ENCODE measurements at places on chromosomes 2 and 18.

DNA sequence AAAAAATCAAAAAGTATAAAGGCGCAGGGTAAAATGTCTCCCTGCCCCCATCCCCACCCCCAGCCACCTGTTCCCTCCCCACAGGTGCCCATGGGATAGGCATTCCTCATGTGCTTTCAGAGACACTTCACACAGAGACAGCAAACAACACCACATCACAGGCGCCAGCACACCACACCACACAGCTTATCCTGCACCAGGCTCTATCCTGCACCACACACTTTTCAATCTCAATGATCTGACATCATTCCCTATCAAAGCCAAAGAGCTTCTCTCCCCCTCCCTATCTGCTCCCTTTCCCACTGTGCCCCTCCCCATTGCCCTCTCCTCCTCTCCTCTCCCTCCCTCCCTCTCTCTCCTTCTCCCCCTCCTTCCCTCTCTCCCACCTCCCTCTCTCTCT, 15.5 kb downstream of the FAM178B start:
- DNase-seq, result no peak

GRCh38 chr18:79403723-79404566, 8.2 kb downstream of the NFATC1 start:
- DNase-seq, result no peak

- DNase-seq, result no peak
Observed at GRCh38 chr2:48601349-48601748, 16.3 kb upstream of the GTF2A1L start.

- no peak for DNase-seq
Observed at GRCh38 chr2:27182346-27182745, 29.5 kb upstream of the ATRAID start.

DNA sequence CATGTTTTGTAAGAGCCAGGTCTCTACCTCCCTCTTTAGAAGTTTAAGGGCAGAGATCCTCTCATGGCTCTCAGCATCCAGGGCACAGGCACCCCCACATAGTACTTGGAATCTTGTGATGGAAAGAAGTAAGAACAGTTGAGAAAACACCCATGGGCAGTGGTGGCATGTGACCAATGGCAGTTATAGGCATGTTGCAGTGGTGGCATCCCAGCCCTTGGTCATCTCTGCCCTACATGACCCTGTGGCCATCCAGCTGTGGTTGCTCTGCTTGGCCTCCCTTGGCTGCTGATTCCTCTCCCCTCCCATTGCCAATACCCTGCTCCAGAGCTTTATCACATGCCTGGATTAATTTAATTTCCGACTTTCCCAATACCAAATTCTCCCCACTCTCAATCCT, 13.3 kb upstream of the MSH2 start:
- DNase-seq, result no peak

DNA sequence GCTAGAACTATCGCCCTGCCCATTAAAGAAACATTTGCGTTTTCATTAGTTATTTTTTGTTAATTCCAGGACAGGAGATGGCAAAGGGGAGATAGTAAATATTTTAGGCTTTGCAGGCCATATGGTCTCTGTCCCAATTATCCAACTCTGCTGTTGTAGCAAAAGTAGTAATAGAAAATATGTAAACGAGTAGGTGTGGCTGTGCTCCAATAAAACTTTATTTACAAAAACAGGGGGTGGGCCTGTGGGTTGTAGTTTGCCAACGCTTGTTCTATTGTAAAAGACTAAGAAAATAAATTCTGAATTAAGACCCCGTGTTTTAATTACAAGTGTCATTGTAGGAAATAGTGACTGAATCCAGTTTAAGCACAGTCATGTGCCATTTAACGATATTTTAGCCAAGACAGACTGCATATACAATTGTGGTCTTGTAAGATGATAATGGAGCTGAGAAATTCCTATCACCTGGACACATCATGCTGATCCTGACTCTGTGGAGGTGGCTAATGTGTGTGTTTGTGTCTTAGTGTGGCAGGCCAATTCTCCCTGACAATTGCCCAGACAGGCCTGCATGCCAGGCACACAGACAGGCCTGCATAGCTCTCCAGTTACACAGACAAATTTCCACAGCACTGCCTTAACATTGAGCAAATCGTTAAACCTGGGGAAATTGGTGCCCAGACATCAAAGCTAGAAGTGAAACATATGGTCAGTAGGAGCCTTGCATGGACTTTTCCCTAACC, 76.4 kb downstream of the SKA1 start:
- DNase-seq, result no peak

DNA sequence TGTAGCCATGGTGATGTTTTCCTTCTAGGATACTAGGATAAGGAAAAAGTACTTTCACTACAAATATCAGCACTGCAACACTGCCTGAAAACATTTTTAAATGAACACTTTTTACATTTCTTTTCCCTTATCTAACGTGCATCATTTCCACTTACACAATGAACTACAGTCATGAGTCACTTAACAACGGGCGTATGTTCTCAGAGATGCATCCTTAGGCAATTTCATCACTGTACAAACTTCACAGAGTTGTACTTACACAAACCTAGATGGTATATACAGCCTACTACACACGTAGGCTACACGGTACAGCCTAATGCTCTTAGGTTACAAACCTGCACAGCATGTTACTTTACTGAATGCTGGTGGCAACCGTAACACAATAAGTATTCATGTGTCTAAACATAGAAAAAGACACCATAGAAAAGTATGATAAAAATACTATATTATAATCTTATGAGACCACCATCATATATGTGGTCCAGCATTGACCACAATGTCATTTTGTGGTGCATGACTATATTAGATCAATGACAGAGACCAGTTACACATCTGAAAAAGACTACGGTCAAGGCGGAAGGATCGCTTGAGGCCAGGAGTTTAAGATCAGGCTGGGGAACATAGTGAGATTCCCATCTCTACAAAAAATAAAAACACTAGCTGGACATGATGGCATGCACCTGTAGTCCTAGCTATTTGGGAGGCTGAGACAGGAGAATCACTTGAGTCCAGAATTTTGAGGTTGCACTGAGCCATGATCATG, 39.8 kb downstream of the WDR33 start:
- DNase-seq, result no peak

GRCh38 chr18:65175681-65176080, 575.1 kb upstream of the CDH7 start:
- DNase-seq, result no peak

DNA sequence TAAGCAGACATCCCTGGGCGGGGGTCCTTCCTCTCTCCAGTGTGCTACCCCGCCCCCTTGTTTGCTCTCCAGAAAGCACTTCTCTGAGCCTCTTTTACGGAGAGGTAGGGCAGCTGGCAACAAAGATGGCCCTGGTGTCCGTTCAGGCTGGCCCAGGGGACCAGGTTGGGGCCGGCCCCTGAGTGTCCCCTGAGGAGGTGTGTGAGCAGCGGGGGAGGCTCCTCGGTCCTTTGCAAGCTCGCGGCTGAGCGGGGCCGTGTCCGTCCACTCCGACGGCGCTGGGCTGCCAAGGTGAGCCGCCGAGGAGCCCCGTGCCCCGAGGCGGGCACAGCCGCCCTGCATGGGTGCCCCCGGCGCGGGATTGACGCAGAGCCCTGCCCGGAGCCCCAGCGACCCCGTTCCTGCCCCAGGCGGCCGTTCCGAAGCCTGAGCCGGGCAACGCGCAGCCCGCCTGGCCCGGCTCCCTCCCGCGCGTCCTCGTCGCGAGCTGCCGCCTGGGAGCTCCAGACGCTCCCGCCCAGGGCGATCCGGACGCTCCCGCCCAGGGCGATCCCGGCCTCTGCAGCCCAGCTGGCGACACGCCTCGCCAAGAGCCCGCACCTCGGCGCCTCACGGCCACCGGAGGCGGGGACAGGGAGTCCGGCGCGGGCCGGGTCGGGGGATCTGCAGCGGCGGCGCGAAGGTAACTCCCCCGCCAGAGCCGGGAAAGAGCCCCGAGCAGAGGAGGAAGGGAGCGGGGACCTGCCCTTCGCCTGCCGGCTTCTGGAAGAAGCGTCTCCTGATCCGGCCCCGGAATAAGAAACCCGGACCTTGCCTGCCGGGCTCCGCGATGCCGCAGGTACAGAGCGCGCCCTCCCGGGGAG, at the start of gene PROKR1:
Gene PROKR1, plus strand, starts transcription at position 569 of the 863 bp plus-strand sequence. CDS start 2,243 bp downstream, outside the sequence.
- no peak for DNase-seq

- no peak for DNase-seq
Observed at GRCh38 chr2:24054366-24055010, 4.9 kb downstream of the FKBP1B start.

GRCh38 chr18:13382366-13382953, 163.9 kb downstream of the LDLRAD4 start:
- no peak for DNase-seq

GRCh38 chr18:59691996-59692395, 5.2 kb downstream of the CCBE1 start:
- DNase-seq, result no peak

DNA sequence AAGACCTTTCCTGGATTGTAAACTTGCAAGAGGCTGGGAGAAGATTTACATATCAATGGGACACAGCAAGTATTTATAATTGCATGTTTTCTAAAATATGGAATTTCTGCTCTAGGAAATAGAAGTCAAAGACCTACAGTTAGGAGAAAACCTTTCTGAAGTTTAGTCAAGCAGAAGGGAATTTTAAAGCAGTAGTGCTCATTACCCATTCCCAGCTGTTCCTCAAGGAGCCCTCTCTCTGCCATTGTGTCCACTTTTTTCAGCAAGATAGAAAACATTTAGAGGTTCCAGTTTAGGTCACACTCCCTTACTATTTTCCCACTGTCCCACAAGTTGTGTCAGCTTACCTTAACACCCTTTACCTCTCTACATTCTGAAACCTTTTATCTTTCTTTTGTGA, 584.0 kb upstream of the CHAC2 start:
- DNase-seq, result no peak

GRCh38 chr2:215431290-215431689, 4.6 kb downstream of the FN1 start:
- DNase-seq, result no peak

DNA sequence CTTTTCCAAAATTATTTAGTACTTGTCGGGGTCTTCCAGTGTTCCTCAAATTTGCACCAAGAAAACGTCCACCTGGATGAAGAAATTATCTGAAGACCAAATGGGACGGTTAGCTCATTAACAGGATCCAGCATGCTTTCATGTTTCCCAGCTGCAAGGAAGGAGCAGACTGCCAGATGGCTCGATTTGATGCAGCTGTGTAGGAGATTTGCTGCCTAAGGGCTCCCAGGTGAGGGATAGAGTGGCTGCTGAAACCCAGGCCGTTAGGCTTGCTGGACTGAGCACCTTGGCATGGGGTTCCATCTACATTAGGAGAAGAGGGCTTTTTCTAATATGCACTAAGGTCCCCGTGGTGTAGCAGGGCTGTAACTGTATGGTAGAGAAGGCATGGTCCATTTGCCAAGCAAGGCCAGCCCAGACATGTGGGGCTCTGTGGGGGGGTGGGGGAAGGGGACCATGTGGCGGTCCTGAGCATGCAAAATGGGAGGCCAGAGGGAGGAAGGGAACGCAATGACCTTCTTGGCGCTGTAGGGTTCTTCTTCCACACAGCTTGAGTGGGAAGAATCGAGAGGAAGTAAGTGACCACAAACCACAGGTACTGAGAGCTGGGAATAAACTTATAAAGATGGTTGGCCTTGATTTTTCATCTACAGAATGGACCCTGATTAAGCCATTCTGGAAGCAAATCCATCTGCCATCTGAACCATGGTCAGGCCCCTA, 144.0 kb downstream of the TMEM163 start:
- DNase-seq, result no peak

DNA sequence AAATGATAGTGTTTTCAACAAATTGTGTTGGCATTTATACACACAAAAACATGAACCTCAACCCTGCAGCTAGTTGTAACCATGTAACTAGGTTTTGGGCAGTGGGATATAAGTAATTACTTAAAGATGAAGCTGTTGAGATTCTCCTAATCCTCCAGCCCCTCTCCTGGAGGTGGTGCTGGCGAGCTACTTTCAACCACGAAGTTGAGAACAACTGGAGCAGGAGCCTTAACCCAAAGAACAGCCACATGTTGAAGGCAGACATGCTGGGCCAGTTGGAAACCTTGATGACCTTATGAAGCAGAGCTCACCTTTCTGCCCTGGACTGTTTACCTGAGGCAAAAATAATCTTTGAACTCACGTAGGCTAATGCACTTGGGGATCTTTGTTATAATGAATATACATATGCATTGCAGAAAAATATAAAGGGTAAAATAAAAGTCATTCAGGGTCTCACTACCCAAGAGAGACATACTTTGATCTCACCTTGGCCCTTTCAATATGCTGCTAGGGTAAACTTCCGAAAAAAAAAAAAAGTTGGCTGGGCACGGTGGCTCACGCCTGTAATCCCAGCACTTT, 89.6 kb upstream of the NPAS2 start:
- peak; percentile 13 for DNase-seq

- DNase-seq, result no peak
Observed at GRCh38 chr2:171814883-171815282, 79.2 kb downstream of the SLC25A12 start.

DNA sequence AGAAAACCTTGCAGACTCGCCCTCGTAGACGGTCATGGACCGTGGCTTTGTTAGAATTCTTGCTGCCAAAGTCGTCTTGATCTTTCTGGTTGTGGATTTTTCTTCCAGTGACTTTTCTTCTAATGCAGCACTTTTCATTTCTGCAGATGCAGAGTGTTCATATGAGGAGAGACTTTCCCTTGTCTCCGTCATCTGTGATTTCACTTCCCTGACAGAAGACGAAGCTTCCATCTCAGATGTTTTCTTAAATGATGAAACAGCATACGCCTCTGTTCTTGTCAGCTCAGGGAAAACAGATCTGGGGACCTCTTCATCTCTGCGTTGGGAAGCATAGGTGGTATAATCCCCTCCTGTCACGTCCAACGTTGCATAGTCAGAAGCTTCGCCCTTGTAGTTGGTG, 50.9 kb downstream of the PLEKHA3 start:
- no peak for DNase-seq

GRCh38 chr2:100260712-100261620, 61.3 kb downstream of the LONRF2 start:
- no peak for DNase-seq

DNA sequence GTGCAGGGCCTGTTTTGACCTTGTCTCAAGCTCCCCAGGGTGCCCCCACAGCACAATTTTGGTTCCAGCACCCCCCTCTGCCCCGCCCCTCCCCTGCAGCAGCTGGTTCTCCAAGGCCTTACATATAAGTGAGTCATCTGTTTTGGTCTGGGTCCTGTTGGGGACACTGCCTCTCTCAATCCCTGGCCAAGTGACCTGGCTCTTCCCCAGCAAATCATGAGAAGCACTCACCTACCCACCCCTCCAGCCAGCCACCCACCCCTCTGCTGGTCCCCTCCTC, 90.5 kb downstream of the INHBB start:
- no peak for DNase-seq

DNA sequence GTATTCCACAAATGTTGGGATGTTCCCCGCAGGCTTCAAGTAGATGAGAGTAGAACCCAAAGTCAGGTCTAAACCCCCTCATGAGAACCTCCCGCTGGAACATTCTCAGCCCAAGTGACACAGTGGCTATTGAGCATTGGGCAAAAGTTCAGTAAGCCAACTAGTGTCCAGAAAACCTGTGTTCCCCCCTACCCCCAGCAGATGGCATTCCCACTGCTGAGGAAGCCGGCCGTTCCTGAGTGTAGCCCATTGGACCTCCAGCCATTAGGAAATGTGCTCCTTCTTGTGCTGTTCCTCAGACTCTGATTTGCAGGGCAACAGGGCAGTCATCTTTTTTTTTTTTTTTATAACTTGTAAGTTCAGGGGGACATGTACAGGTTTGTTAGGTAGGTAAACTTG, 152.1 kb downstream of the NCK2 start:
- no peak for DNase-seq

GRCh38 chr2:33015421-33016142, 68.8 kb downstream of the LTBP1 start:
- no peak for DNase-seq

GRCh38 chr2:165058476-165059265, 103.3 kb upstream of the SLC38A11 start:
- DNase-seq, result no peak
